ENCODE measurements at places on chromosomes 11 and 22.

DNA sequence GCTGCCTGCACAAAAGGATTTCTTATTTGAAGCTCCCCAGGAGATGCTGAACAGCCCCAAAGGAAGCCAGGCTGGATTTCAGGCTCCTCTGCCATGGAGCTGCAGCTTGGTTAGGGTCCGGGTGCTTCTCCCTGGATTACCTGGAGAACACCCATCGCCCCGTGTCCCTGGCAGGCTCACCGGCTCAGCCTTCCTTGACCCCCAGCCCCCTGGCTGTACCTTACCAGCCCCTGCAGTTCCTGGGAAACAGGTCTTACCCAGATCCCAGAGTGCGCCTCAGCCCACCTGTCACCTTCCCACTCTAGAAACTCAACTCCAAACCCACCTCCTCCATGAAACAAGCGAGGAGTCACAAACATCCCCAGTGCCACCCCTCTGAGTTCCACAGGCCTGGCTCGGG is 45.3 kb upstream of the CD5 start:
- no peak overlapping the region for H3K27ac ChIP-seq
- DNase-seq, result no peak
- peaks cover 4% of the 10 kb centered on the region for H3K4me1 ChIP-seq
- no peaks in the 10 kb centered on the region for H3K36me3 ChIP-seq
- peaks cover 6% of the 10 kb centered on the region for H3K27me3 ChIP-seq

- H3K36me3 ChIP-seq, result no peaks in the 10 kb centered on the region
- peaks cover 6% of the 10 kb centered on the region for H3K4me1 ChIP-seq
- no peak overlapping the region for H3K27ac ChIP-seq
- no peak overlapping the region for H3K4me3 ChIP-seq
- no peaks in the 10 kb centered on the region for H3K27me3 ChIP-seq
- DNase-seq, result no peak
Measured at GRCh38 chr11:40032331-40032730, 1427.1 kb downstream of the LRRC4C start.

DNA sequence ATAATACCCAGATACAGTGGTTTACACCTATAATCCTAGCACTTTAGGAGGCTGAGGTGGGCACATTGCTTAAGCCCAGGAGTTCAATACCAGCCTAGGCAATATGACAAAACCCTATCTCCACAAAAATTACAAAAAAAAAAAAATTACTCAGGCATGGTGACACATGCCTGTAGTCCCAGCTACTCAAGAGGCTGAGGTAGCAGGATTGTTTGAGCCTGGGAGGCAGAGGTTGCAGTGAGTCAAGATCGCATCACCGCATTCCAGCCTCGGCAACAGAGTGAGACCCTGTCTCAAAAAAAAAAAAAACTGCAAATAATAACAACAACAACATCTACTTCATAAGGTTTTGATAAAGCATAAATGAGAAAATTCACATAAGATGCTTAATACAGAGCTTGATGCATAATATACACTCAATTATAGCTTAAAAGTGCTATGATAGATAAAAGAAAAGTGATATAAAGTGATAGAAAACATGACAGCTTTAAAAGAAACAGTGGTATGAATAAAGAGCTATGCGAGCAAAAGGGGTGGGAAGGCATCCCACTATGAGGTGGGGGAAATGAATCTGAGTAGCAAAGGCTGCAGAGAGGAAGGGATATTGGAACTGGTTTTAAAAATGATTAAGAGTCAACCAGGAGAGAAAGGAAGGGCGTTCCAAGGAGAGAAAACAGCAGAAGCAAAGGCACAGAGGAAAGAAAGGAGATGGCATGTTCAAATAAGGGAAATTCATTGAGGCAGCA is 197.6 kb downstream of the KIF18A start:
- no peak overlapping the region for H3K4me3 ChIP-seq
- H3K27ac ChIP-seq, result no peak overlapping the region
- no peaks in the 10 kb centered on the region for H3K36me3 ChIP-seq
- H3K27me3 ChIP-seq, result peaks cover 3% of the 10 kb centered on the region
- no peak for DNase-seq

DNA sequence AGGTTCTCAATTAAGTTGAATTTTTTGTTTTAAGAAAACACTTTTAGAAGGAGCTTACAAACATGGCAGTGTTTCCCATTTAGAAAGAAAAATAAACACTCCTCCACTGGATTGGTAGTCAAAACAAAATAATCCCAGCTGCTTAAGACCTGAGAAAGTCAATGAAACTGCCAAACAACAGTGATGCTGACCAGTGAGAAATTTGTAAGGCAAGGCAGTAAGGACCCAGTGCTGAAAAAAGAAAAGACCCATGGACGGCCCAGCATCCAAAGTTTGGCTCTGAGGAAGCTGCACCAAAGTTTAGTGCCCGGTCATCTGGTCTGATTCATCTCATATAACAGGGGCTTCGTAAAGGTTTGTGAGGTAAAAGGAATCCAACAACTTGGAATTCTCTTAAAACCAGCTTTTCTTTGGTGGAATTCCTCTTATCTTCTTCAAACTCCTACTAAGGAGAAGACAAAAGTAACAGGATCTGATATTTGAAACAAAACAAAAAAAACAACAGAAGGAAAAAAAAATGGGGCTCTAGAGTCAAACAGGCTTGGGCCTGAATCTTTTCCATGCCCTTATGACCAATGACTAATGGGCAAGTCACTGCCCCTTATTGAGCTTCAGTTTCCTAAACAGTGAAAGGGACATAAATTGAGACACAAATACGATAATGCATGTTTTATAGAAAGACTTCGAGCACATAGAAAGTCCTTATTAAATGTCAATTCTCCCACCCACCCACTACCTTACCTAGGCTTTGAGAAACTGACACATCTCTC is 383.0 kb upstream of the NARS2 start:
- H3K27ac ChIP-seq, result no peak overlapping the region
- no peaks in the 10 kb centered on the region for H3K27me3 ChIP-seq
- no peak overlapping the region for H3K4me3 ChIP-seq
- H3K4me1 ChIP-seq, result peaks cover 18% of the 10 kb centered on the region
- no peak for DNase-seq

GRCh38 chr22:47547881-47548650 is 785.6 kb downstream of the TBC1D22A start:
- H3K4me1 ChIP-seq, result no peaks in the 10 kb centered on the region
- no peak overlapping the region for H3K4me3 ChIP-seq
- peak overlapping the region; percentile 50 for H3K27ac ChIP-seq

DNA sequence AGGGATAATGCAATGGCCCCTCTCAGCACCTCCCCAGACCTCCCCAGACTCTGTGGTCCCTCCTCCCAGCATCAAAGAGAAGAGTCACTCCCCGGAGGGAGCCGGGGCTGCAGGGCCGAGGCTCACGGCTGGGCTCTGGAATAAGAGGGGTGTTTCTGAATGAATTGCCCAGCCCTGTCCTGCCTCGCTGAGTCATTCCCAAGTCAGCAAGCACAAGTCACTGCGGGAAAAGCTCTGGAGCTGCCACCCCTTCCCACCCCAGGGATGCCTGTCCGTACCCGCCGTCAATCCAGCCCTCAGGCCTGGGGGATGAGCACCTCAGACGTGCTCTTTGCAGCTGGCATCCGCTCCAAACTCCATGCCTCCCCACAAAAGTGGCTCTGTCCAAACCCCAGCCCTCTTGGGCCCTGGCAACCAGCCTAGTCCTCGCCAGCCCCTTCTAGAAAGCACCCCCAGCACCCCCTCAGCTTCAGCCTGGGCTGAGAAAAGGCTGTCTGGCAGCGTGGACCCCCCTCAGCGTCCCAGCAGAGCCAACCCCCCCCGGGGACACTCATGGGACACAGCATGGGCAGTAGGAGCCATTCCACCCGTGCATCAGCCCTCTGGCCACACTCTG is 22.7 kb downstream of the CELSR1 start:
- peaks cover 4% of the 10 kb centered on the region for H3K4me1 ChIP-seq
- H3K36me3 ChIP-seq, result no peaks in the 10 kb centered on the region
- H3K4me3 ChIP-seq, result no peak overlapping the region
- DNase-seq, result no peak

DNA sequence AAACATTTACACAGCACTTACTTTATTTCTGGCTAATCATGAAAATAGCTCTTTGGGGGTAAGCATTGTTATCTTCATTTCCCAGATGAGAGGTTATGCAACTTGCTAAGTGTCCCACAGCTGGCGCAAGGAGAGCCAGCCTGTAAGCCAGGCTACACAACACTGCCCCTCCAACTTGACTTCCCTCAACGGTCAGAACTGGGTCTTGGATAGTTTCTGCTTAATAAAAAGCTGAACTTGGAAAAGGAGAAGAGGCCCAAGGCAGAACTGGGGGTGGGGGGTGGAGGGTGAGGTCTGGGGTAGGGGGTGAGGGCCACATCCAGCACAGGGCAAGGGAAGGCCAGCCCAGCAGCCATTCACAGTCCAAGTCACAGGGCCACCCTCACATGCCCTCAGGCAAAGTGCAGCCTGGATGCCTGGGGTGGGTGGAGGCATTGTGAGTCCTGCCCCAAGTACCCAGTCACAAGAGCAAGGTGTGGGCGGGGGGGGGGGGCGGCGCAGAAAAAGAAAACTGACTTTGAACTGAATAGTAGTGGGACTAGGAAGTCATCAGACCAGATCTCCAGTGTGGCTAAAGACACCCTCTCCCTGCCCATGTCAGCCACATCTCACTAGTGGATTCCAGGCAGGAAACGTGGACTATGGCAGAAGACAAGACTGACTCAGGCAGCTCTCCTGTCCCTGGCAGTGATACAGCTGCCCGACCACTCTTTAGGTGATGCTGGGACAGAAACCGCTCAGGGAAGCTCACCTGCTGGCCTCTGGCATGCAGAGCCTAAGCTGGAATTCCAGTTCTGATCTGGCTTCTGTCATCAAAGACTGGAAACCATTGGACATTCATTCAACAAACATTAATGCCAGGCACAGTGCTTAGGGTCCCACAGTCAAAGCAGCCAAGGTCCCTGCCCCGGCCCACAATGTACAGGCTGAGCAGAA is 52.4 kb downstream of the PACSIN2 start:
- H3K27ac ChIP-seq, result no peak overlapping the region
- no peak overlapping the region for H3K4me3 ChIP-seq
- DNase-seq, result no peak
- H3K27me3 ChIP-seq, result peaks cover 15% of the 10 kb centered on the region
- peaks cover 12% of the 10 kb centered on the region for H3K36me3 ChIP-seq

GRCh38 chr11:119266517-119267255 is 50.2 kb downstream of the MCAM start:
- DNase-seq, result no peak
- no peaks in the 10 kb centered on the region for H3K36me3 ChIP-seq
- H3K27ac ChIP-seq, result no peak overlapping the region
- H3K4me3 ChIP-seq, result no peak overlapping the region
- no peaks in the 10 kb centered on the region for H3K27me3 ChIP-seq

GRCh38 chr11:92266806-92267205 is 42.2 kb downstream of the FAT3 start:
- H3K4me1 ChIP-seq, result no peaks in the 10 kb centered on the region
- no peaks in the 10 kb centered on the region for H3K36me3 ChIP-seq
- no peaks in the 10 kb centered on the region for H3K27me3 ChIP-seq
- no peak overlapping the region for H3K4me3 ChIP-seq
- no peak overlapping the region for H3K27ac ChIP-seq

DNA sequence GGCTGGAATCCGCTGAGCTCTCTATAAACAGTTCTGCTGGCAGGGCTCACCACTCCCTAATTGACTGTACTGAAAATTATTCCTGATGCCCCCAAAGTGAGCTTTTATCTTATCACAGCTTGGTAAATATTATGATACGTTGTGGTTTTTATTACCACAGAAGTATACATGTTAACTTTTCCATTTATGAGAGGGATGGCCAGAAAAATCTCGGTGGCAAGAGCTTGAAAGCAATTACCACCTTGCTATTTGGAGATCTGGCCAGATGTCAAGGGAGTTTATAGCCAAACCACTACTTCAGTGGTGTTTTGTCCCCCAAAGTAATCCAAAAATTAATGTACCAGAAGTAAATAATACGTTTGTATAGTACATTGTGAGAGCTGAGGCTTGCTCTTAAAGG is 75.4 kb upstream of the RCN1 start:
- no peaks in the 10 kb centered on the region for H3K36me3 ChIP-seq
- DNase-seq, result no peak
- no peak overlapping the region for H3K4me3 ChIP-seq
- H3K27me3 ChIP-seq, result no peaks in the 10 kb centered on the region
- no peak overlapping the region for H3K27ac ChIP-seq

GRCh38 chr11:118198370-118198769 is 21.9 kb upstream of the SCN2B start:
- H3K27ac ChIP-seq, result no peak overlapping the region
- H3K4me3 ChIP-seq, result no peak overlapping the region
- H3K27me3 ChIP-seq, result no peaks in the 10 kb centered on the region
- no peaks in the 10 kb centered on the region for H3K36me3 ChIP-seq
- peak; percentile 81 for DNase-seq
- peaks cover 3% of the 10 kb centered on the region for H3K4me1 ChIP-seq

GRCh38 chr11:6738590-6738989 is 33.2 kb downstream of the OR2AG2 start:
- no peak overlapping the region for H3K27ac ChIP-seq
- no peaks in the 10 kb centered on the region for H3K27me3 ChIP-seq
- H3K4me1 ChIP-seq, result peaks cover 6% of the 10 kb centered on the region
- H3K4me3 ChIP-seq, result no peak overlapping the region
- no peak for DNase-seq

DNA sequence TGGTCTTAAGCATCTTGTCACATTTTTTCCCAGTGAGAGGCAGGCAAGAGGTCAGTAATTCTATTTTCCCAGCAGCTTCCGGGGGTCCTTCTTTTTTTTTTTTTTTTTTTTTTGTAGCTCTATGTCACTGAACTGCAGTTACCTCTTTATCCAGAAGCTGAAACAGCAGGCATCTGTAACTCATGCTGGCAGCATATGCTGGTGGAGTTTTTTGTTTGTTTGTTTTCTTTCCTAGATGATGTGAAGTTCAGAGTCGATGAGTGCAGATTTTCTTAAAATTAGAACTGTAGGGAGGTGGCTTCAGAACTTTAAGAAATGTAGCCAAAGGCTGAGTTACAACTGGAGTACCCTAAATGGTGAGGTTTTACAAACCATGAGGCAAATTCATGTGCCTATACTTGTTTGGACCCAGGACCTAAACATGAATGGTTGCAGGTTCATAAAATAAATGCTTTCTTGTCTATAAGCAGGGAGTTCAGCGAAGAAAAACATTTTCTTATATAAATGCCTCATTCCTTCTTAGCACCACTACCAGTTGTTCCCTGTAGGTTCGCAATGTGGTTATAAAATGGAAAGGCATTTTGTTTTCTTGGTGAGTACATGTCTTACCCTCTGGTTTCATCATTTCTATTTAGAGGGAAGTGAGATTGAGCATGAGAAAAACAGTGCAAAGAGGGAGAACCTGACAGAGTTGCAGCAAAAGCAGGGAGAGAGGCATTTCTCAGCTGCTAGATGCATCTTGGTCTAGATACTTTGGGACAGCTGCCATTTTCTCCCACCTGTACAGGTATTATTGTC is 84.0 kb downstream of the TRIM44 start:
- peaks cover 8% of the 10 kb centered on the region for H3K4me1 ChIP-seq
- DNase-seq, result no peak
- no peaks in the 10 kb centered on the region for H3K27me3 ChIP-seq
- no peak overlapping the region for H3K4me3 ChIP-seq
- no peak overlapping the region for H3K27ac ChIP-seq

GRCh38 chr11:86205421-86206336 is 38.9 kb upstream of the EED start:
- no peak overlapping the region for H3K4me3 ChIP-seq
- H3K36me3 ChIP-seq, result no peaks in the 10 kb centered on the region
